ENCODE measurements at places on chromosomes 4 and X. TPM values are rescaled to one million over a fixed set of nuclear protein-coding genes. Genes with fewer than 3 reads are reported as not detected.

The ADGRG4 gene
- not detected for total RNA-seq

The ARHGEF6 gene
- total RNA-seq = 3.6 TPM

The CFAP47 gene
- 0.09 TPM for total RNA-seq

GRCh38 chr4:80179637-80180161, 17.6 kb upstream of the PRDM8 start:
- DNase-seq = no peak

GRCh38 chrX:155767876-155768769, 113.0 kb upstream of the VAMP7 start:
- DNase-seq = no peak

- no peak for DNase-seq
Measured at GRCh38 chrX:154021131-154021611, 1.5 kb upstream of the IRAK1 start.

DNA sequence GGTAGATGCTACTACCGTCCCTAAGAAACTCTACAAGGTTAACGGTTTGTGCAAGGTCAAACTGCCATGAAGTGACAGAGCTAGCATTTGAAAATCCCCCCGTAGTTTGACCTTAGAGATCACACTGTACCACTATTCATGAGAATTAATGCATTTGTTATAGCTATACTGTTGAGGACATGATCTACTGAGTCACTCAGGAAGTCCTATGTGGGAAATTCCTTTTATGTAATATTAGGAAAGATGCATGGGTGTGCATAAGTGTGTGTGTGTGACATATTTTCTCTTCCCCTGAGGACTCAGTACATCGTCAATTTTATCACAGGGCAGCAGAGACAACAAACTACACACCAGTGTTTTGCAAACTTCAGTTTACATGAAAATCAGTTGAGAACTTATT, 141.1 kb downstream of the FBXW7 start:
- DNase-seq = no peak

DNA sequence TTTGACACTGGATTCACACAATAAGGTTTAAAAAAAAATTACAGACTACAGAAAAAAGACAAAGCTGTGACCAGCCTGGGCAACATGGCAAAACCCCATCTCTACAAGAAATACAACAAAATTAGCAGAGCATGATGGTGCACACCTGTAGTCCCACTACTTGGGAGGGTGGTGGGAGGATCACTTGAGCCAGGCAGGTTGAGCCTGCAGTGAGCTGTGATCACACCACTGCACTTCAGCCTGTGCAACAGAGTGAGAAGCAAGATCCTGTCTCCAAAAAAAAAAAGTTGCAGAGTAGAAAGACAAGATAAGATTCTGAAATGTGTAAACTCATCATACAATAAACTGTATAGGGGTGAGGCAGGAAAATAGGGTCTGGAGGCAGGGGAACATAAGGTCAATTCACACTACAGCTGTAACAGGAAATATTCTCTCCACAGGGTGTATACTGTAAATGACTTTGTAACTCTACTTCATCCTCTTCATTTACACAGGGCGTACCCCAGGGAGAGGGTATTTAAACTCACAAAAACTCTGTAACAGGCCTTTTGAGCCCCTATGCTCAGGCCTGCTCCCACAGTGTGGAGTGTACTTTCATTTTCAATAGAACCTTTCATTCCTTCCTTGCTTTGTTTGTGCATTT, 112.6 kb upstream of the MAPK10 start:
- DNase-seq = no peak

- no peak for DNase-seq
Measured at GRCh38 chr4:23952258-23952657, 62.4 kb upstream of the PPARGC1A start.

DNA sequence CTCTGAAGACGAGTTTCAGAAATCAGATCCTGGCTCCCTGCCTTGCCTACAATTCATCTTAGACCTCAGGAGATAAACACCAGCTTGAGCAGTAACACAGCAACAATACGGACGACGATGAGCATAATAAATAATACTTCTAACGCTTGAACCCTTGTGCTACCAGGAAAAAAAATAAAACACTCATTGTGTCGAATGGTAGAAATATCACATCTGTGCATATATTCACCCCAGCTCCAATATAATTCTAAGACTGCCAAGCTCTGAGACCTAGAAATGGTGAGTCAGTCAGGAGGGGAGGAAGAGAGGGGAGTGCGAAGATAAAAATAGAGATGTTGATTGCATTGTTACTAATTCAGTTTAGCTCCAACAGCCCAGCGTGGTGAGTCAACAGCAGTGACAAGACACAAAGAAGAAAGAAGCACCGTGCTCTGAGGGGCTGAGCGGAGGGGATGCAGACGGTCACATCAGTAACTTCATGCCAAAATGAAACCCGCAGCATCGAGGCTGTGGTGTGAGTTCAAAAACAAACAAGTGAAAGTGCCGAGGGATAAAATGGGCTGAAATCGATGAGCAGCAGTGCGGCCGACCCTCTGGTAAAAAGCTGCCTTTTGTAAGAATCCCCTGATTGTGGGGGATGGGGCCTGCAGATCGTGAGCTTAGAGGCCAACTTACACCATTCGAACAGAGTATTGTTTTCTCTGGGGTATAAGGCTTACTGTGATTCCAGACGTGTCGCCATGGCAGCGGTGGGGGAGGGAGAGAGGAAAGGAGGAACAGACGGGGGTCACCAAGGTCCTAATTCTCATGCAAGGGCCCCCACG, 150.4 kb downstream of the MGST2 start:
- DNase-seq = peak; percentile 41

DNA sequence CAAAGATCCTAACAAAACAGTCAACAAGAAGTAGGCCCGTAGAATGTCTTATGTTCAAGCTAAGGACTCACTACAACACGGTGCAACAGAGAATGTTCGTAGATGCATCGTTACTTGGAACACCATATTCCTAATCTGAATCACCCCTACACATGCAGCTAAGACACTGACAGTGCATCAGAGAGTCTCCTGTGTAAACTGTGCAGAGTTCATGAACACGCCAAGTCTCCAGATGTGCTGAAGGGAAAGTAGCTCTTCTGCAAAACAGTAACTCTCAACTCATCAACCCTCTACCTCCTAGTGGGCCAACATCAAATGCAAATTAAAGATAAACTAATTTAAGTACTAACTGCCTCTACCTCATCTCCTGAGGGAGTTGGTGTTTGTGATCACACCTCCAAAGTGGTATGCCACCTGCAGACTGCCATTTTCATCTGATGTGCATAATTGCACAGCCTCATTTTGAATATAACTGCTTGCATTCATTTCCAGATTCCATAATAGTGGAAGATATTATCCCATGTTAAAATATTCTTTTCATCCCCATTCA, 73.5 kb downstream of the MOSPD2 start:
- DNase-seq = no peak

DNA sequence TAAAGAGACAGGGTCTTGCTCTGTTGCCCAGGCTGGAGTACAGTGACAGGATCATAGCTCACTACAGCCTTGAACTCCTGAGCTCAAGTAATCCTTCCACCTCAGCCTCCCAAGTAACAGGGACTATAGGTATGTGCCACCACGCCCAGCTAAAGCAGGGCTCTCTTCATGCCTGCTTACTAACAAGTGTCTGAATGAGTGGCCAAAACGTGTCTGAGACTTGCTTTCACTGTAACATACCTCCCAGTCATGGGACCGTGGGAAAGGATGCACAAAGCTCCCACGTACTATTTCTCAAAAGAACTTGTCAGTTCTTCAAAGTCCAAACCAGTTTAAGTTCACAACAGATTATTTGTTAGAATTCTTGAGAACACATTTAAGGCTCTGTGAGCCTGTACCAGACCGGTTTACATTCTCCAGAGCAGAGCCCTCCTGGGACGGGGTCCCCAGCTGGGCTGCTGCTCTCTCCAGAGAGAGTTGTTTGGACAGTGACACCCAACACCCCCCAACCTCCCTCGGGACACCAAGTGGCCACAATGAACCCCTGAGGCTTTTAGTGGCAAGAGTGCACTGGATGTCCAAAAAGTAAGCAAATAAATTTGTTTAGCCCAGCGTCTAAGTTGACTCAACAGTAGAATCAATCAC, 24.1 kb downstream of the SH3KBP1 start:
- DNase-seq = no peak

GRCh38 chrX:63275127-63275526, 76.0 kb downstream of the SPIN4 start:
- peak; percentile 35 for DNase-seq

DNA sequence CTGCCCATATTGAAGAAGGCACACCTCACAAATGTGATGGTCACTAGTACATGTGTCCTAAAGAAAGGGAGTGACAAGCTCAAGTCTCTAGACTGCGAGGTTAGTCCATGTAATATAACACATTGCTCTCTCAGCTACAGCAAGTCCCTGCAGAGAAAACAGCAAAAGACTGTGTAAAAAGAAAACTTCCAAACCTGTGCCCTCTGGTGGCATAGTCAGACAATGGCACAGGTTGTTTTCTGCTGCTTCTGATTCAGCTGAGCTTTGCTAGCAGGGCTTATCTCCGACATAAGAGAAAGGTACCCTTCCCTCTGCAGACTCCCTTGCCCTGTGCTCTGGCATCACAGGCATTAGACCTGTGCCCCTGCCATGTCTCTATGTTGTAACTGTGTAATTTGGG, 1.4 kb upstream of the SERPINA7 start:
- DNase-seq = no peak

DNA sequence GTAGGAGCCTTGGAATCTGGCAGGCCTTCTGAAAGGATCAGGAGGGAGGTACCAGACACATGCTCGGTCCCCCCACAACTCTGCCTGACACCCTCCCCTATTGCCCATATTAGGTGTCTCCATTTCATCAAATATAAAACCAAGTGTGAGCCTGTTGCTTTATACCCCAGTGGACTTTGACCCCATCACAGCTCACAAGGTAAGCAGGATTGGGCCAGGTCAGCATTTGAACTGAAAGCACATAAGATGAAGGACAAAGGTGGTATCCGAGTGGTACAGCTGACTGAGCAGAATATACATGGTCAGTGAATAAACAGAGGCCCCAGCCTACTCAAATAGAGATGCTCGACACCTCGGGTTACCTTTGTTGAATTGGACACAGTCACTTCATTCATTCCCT, 20.0 kb downstream of the SLC25A43 start:
- DNase-seq = no peak

DNA sequence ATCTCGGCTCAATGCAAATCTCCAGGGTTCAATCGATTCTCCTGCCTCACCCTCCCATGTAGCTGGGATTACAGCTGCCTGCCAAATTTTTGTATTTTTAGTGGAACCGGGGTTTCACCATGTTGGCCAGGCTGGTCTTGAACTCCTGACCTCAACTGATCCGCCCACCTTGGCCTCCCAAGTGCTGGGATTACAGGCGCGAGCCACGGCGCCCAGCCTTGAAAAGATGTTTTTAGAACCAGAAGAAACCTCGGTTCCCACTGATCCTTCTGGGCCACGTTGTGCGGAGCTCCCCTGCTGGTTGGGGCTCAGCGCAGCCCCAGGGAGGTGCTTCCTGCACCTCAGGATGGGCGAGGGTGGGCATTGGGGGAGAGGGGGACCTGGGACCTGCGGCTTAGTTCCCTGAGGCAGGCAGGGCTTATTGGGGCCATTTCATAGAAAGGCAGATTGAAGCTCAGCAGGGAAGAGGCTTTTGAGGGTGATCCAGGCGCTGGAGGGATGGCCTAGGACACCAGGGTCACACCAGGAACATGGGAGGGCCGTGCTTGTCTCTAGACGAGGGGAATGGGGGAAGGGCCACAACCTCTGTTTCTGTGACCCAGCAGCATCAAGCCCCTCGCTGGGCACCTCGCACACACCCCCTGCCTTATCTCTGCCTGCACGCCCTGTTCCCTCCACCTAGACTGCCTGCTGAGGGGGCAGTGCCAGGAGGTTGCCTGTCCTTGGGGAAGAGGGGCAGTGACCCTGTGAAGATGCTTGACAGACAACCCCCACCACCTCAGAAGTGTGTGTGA, 6.3 kb upstream of the ADD1 start:
- peak; percentile 31 for DNase-seq

Data from H9 (cell line).